ENCODE measurements at places on chromosomes 11 and 22.

GRCh38 chr22:49628391-49629260, 199.0 kb downstream of the BRD1 start:
- DNase-seq, result no peak

GRCh38 chr11:73944085-73944484, 6.7 kb upstream of the DNAJB13 start:
- DNase-seq, result no peak

DNA sequence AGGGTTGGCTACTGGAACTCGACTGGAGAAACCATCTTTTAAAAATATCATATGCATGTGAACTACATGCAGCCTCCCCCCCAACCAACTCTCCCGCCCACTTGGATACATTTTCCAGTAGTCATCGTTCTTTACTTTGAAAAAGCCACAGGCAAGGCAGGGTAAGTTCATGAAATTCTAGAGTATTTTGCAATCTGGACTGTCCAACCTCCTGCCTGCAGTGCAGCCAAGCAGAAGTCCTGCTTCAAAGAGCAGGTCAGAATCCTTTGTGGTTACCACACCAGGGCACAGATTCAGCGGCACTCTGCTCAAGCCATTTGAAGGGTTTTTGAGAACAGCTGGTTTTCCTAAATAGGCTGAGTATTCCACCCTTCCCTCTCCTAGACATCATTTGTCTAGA, 12.1 kb downstream of the ELF5 start:
- no peak for DNase-seq

- no peak for DNase-seq
Observed at GRCh38 chr22:45599836-45600577, 71.6 kb upstream of the ATXN10 start.

DNA sequence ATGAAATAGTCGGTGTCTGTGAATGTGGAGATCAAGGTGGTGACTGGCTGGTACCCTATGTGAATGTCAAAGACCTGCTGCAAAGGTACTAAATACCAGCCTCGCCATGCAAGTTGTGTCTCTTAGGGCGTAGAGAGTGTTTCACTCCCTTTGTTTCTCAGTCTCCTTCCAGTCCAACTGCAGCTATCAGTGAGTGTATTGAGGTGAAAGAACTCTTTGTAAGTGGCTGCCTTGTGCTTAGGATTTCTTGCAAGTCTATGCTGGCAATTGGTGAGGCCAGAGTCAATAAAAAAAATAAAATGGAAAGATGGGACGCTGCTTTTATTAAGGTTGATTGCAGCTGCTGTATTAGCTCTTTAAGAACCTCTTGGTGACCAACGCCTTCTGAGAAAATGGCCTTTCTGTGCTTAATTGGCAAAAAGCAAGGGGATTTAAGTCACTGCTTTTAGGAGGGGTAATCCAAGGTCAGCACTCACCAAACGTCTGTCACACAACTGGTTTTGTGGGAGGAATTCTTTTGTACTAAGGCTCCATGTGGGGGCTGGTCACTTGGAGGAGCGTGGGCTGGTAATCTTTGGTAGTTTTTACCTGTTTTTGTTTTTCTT, 95.1 kb downstream of the PARVA start:
- DNase-seq, result no peak

- no peak for DNase-seq
Observed at GRCh38 chr11:57762235-57762861, 746 bp downstream of the CTNND1 start.

DNA sequence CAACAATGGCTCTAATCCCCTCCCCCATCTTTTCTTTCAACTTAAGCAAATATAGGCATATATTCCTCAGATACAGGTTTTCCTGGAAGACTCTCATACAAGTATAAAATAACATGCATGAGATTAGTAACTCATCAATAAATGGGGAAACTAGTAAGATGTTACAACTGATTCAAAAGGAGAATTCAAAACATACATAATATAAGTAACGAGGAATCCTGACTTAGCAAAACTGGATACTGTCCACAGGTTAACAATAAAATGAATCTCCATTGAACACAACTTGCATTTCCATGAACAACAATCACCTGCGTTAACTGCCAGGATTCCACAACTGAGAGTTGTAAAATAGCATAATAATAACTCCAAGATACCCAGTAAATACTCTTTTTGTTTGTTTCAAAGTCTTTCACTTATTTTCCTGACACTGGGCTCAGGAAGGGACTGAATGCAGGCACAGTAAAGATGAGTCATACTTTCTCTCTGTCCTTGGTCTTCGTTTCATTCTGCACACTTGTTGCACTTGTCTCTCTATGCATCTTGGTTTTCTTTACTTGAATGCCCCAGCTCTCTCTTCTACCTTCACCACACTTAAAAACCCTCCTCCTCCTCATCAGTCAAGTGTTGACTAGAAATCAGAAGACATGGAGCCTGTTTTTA, 8.1 kb downstream of the APIP start:
- no peak for DNase-seq

- no peak for DNase-seq
Observed at GRCh38 chr11:3243880-3244279, 11.7 kb upstream of the MRGPRE start.

DNA sequence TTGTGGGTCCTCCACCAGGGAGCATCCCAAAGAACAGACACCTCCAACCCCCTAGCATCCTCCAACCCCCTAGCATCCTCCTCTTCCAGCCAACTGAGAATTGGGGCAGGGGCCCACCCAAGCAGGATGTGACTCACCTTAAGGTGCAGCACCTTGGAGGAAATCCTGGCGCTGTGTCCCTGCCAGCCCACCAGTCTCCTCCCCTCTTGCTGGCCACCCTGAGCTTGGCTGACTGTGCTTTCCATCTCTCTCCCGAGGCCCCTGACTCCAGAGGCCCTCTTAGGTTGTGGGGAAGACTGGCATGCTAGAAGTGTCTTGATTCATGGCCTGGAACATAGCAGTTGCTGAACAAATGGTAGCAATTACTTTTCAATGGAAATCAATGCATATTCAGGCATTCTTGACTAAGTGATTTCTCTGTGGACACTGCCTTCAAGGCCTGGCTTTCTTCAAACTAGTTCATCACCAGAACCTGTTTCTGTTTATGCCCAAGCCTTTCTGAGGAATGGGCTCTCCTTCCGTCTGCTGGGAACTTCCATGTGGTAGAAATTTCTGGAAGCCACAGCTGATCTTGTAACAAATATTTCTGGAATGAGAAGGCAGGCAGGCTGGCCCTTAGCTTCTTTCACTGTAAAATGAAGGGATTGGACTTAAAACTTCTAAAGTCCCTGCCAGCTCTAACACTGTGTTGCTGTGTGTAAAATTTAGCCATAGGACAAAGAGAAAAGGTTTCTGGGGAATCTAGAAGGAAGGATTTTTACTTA, 60.5 kb downstream of the CEP164 start:
- no peak for DNase-seq

Measured in stimulated activated CD8-positive, alpha-beta memory T cell treated with anti-CD3 and anti-CD28 coated beads, Interleukin-12 subunit alpha, Interleukin-12 subunit beta, amount 100 ng/mL, for 1 hour (primary cell).